NK-92 treated with Interleukin-12 subunit alpha and Interleukin-12 subunit beta, amount 100 ng/mL, for 24 hours (cell line): ENCODE measurements at places on chromosomes 5 and 9.

DNA sequence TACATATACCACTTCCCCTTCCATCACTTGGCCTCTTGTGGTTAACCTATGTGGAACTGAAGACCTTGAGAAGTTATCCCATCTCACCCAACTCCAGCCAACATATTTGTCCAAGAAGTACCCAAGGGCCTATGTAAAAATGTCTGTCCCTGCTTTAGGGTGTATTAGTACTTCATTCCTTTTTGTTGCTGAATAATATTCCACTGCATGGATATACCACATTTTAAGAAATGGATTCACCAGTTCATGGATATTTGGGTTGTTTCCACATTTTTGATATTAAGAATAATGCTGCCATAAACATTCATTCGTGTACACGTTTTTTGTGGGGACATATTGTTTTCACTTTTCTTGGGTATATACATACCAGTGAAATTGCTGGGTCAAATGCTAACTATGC, 28.6 kb downstream of the IDNK start:
- no peak for DNase-seq

DNA sequence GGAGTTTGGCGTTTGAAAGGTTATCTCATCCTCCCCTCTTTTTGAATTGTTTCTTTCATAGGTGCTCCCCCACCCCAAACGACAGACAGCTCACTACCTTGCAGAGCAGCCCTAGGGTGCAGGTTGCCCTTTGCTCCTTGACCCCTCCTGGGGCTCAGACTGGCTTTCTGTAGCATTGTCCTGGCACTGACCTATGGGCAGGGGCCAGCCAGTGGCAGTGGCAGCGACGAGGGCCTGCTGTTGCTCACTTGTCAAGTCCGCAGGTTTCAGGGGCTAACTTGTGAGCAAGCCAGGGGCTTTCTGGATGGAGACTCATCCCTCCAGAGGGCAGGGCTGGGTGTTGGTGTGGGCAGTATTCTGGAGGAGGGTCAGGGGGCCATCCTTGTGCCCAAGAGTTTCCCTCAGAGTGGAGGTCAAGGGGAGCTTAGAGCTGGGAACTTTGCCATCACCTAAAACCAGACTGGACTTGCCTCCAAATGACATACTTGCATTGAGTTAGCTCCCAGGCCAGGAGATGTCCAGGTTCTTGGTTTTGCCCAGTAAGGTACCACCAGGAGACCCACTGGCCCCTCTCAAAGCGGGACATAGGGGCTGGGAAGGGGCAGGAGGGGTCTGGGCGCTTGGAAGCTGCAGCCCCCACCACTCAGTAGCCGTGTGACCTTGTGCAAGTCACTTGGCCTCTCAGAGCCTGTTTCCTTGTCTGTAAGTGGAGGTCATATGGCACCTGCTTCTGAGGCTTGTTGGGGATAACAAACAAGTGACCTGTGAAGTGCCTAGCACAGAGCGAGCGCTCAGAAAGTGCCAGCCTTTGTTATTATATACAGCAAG, 53.5 kb upstream of the CDKN2AIPNL start:
- DNase-seq, result no peak

GRCh38 chr9:132201139-132201538, 39.3 kb downstream of the NTNG2 start:
- no peak for DNase-seq

DNA sequence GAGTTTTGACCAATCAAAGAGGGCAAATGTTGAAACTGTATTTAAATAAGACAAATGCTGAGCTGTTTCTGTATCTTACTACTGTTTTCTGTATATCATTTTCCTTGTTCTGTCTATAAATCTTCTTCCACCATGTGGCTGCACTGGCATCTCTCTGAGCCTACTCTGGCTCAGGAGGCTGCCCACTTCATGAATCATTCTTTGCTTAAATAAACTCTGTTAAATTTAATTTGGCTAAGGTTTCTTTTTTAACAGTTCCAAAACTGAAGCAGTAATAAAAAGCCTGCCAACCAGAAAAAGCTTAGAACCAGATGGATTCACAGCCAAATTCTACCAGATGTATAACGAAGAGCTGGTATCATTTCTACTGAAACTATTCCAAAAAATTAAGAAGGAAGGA, 40.2 kb upstream of the TAS2R1 start:
- no peak for DNase-seq

DNA sequence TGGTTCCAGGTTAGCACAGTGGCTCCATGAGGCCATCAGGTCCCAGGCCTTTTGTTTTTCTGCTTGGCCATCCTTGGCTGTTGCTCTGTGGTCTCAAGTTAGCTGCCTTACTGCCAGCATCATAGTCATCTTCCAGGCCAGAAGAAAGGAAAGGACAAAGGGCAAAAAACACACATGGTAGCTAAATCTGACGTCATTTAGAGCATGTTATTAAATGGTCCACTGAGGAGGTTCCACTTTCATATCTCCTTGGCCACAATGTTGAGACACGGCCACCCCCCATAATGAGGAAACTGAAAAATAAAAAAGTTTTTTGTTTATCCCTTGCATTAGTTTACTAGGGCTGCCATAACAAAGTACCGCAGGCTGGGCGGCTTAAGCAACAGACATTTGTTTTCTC, 106.4 kb upstream of the NIPBL start:
- no peak for DNase-seq

DNA sequence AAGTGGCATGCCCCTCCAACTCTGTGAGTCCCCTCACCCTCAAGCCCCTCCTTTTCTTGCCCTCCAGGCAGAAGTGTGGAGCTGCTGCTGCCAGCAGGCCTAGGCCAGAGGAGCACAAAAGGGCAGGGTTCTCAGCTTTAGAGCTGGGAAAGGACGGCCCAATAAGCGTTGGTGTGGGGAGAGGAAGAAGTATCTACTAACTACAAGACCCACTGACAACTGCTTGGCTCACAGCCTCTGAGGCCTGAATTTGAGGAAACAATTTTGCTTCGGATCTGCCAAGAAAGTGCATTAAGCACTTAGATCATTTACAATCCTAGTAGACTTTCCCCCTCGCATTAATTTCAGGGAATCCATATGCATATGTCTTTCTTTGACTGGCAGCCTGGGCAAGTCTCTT, 179.4 kb downstream of the SNX18 start:
- no peak for DNase-seq

DNA sequence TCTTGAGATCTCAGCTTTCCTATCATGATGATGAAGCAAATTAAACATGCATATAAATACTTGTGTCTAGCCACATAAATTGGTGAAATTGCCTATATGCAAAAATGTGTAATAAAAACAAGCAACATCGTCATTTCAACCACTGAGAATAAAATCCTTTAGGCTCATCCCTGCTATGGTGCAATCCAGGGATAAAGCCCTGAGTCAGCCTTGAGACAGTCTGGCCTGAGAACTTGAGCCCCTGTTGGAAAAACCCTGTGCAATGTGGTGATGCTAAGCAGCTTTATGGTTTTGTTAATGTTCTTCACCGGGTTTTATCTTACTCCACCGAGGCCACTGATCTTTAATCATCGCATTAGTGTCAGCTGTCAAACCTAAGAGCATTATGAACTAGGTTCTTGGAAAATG, 170.5 kb downstream of the DCP2 start:
- DNase-seq, result no peak

GRCh38 chr5:40823459-40823858, 11.6 kb downstream of the RPL37 start:
- DNase-seq, result no peak

DNA sequence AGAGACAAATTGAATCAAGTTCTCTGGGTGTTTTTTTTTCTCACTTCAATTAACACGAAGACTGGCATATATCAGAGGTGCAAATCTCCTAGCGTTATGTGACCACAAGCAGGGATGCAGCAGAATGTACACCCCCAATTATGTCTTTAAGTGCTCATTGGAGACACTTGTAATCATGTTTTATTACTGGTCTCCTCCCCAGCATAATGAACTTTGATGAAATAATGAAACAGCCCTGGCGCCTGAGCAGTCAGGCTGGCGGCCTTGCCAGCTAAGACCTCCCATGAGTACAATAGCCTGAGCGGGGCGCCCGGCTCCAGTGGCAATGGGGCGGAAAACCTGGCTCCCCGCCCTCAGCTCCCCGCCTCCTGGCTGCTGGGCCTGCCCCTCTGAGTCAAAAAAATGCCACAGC, 209.4 kb upstream of the MSX2 start:
- DNase-seq, result no peak

DNA sequence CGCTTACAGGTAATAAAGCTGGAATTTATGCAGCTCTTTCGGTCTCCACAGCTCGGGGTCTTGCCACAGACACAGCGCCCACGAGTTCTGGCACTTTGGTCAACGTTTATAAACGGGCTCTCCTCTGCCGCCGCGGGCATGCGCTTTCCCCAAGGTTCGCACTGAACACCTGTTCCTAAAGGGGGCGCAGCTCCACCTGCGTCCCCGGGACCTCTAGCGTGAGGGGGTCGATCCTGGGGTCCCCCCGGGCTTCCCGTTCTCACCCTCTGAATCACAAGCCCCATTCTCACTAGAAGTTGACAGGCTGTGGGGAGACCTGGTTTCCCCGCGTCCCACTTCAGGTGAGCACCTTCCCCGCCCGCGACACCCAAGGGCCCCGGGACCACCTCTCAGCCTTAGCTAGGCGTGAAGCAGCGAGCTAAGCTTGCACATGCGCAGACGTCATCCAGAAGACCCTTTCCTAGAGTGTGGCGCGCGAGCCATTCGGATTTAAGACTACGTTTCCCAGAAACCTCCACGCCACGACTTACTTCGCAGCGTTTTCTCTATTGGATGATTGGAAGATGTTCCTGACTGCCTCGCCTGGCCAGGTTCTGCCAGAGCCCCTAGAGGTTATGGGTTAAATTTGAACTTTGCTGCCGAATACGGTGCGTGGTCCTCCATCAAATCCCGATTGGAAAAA, 21.3 kb upstream of the ZNF782 start:
- no peak for DNase-seq

- DNase-seq, result no peak
Observed at GRCh38 chr9:131927091-131927490, 152.6 kb downstream of the MED27 start.

DNA sequence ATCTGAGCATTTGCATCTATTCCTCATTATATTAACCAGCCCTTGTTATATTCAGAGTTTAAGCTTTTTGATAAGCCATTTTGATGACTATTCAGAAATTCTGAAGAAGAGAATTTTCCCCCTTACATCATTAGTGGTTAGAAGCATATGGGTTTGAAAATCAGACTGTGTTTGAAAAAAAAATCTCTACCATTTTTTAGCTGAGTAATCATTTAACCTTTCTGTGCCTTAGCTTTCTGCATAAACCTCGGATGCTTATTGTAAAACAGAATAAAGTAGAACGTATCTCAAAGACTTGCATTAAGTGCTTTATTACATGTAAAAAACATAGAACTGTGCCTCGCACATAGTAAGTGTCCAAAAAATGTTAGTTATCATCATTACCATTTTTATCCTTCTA, 278.6 kb downstream of the RFX3 start:
- no peak for DNase-seq

DNA sequence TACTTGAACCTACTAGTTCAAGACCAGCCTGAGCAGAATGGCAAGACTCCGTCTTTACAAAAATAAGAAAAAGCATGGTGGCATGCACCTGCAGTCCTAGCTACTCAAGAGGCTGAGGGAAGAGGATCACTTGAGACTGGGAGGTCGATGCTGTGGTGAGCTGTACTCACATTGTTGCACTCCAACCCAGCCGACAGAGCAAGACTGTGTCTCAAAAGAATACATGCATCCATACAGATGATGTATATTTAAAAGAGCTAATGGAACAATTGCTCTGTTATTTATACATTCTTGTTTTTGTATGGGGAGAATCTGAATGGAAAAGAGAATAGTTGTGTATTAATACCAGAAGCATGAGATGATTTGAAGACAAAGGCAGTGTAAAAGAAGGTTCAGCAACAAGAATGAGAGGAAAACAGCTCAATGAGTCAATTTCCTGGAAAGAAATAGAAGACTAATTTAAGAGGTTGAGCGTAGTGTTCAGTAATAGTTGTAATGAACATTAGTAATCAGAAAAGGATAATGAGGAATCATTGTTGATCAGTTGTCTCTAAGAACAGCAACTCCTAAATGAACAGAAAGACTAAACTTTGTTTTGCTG, 1.9 kb upstream of the LRRC70 start:
- DNase-seq, result no peak

DNA sequence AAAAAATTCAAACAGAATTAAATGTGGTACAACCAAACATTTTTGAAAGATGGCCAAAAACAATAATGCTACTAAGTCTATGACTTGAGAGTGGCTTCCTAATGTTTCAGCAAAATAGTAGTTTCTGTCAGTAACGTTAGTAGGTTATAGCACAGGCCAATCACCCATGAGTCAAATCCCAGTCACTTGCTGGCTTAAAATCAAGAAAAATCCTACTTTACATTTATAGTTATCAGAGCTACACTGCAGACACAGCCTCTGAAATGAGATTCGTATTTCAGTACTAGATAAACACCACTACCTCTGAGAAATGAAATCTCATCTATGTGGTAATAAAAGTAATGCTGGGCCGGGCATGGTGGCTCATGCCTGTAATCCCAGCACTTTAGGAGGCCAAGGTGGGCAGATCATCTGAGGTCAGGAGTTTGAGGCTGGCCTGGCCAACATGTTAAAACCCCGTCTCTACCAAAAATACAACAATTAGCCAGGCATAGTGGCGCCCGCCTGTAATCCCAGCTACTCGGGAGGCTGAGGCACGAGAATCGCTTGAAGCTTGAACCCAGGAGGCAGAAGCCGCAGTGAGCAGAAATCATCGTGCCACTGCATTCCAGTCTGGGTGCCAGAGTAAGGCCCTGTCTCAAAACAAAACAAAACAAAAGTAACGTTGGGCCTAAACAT, 6.1 kb downstream of the ZDHHC21 start:
- DNase-seq, result no peak

- DNase-seq, result no peak
Observed at GRCh38 chr9:104923740-104924139, 4.2 kb downstream of the ABCA1 start.

DNA sequence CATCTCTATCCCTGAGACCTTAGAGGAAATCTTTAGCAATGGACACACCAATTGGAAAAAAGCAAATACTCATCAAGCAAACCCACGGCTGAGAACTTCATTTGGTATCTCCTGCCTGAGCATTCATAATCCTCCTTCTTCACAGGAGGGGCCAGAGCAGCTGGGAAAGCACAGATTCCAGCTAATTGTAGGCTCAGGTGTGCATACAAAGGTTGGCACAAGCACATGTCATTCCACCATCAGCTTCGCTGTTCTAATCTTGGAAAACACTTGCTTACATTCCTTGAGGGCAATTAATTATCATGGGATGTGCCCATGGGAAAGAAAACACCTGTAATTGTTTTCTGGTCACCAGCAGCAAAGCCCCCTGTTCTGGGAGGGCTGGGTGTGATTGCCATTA, 376.6 kb downstream of the SPOCK1 start:
- DNase-seq, result no peak

DNA sequence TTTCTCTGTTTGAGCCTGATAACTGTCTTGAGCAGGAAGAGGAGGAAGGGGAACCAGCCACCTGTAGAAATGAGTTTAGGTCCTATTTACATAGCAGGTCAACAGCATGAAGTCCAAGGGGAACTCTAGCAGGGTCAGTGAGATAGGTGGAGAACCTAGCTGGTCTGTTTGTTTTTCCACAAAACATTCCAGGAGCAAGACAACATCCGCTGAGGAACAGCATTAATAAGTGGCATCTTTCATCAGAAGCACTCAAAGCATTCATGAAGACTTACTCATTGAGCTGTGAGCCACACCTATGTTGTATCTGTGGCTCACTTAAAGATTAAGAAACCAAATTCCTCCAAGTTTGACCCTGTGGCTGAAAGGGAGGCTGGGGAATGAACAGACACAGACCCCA, 115.9 kb downstream of the ACTBL2 start:
- DNase-seq, result no peak
